ENCODE measurements at places on chromosomes 1 and 21.

- no peak for DNase-seq
Observed at GRCh38 chr1:224640018-224640417, 23.9 kb downstream of the CNIH3 start.

GRCh38 chr1:7755448-7755847, 15.6 kb upstream of the VAMP3 start:
- DNase-seq = no peak

DNA sequence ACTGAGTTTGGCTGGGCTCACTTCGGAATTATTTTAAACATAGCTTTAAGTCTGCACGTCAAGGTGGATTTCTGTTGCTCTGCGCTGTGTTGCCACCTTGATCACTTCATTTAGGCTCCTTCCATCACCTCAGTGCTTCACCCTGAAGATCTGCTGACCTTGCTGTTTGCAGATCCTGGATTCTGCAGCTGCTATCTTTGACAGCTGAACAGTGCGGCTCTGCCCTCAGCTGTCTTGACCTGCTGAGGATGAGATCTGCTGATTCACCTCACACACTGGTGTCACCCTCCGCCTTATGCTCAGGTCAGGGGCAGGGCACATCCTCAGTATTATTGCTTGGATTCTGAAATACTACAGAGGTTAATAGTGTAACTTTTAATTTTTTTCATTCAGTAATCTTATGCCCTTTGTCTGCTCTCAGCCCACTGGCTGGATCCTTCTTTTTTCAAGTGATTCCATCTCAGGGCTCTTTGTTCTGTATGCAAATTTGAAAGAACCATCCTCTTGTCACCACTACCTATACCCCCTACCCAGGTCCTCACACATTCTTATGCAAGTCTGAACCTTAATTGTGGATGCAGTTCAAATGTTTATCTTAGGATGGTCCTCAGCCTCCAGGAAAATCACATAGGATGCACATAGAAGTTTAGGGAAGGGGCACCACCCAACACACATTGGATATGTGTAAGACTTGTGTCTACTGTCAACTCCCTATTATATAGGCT, 364.0 kb downstream of the OLFM3 start:
- no peak for DNase-seq

- DNase-seq = no peak
Observed at GRCh38 chr1:243558576-243558975, 291.5 kb downstream of the AKT3 start.

- DNase-seq = no peak
Observed at GRCh38 chr1:10672343-10673050, 123.9 kb downstream of the CASZ1 start.

DNA sequence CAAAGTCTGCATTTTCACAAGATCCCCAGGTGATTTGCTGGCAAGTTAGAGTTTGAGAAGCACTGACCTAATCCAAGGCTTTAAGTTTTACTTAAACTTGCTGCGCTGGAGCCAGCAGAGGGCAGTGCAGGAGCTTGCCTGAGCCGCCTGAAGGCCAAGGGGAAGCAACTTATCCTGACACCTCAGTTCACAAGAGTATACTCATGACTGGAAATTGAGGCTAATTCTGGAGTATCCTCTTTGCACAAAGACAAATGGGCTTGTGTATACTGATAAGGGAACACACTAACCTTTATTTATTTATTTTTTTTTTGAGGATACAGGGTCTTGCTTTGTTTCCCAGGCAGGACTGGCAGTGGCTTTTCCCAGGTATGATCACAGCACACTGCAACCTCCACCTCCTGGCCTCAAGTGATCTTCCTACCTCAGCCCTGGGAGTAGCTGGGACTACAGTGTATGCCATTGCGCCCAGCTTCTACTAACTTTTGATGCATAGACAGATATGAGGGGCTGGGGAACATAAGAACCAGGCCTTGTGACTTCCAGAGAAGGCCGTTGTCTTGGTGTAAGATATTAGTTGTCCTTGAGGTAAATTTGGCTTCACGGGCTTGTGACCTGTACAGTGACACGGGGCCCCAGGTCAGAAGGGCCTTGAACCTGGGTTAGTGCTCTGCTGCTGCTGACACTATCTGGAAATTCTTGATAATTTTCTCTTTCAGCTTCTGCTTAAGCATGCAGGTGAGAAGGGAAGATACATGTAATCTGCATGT, 29.0 kb upstream of the SLAMF1 start:
- peak; percentile 89 for DNase-seq

- DNase-seq = no peak
Observed at GRCh38 chr21:41611966-41612606, 104.1 kb upstream of the TMPRSS2 start.

DNA sequence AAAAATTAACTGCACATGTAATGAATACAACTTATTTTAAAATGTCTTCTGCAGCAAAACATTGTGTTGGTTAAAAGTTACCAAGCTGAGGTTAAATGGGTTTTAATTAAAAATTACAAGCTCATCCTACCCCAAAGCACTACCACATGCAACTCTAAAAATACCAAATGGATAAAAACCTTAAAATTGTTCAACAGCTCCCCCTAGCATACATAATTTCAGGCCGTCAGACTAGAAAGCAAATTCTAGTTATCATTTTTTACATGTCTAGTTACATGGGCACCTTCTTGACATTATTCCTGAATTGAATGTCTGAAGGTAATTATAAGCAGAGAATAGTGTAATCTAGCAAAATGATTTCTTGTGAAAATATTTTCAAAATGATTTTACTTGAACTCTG, 176.5 kb downstream of the C1orf21 start:
- DNase-seq = peak; percentile 39

DNA sequence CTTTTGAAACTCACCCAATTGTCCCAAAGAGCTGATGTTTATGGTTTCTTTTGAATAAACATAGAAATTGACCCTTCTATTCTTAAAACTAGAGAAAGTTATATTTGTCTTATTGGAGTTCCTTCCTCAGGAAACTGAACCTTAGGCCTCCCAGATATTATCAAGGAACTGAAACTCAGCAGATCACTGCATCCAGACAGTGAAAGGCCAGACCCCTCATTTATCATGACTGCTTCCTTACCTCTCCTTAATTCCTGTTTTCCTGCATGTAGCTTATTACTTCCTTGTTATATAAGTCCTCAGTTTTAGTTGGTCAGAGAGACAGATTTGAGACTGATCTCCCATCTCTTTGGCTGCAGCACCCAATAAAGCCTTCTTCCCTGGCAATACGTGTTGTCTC, 27.5 kb downstream of the SLC22A15 start:
- DNase-seq = no peak

DNA sequence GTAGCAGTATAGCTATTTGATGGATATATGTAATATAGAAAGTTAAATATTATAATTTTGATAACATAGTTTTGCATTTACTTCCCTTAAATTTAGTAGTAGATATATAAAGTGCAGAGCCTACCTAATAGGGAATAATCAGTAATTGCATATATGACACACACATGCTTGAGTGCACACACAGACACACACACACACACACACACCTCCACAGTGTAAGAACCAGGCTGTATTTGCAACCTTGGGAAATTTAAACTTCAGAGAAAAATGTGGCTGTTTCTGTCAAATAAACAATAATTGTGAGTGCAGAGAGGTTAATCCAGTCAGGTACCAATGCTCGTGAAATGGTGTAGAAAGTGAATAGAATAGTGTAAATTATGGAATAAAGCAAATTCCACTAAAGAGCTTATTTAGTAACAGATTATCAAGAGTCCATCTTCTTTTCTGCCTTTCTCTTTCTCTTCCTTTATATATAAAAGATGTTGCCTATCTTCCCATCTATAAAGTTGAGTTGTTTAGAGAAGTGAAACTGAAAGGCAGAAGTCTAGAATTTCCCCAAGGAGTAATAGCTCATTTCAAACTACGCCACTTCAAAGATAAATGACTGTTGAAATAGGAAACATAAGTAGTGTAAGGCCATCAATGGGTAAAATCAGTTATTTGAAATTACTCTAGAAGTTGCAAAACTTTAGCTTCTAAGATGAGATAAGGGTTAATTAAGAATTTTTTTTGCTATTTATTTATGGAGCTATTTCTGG, 273.7 kb downstream of the SRGAP2C start:
- peak; percentile 94 for DNase-seq

DNA sequence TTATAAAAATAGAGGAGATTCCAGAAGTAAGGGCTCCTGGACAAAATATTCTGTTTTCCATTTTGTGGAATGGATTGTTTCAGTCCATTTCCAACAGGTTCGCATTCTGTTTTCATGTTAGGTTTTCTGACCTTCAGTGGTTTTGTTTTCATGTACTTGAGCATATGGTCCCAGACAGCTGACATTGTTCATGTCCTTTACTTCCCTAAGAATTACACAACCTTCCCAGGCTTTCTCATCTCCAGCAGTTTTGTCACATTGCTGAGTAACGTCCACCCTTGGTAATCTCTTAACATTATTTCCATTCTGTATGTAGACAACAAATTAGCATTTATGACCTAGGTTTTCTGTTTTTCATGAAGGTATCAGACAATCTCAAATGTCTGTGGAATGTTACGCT, 21.0 kb upstream of the ERRFI1 start:
- peak; percentile 83 for DNase-seq

Measured in suppressor macrophage treated with lipopolysaccharide for 1 hour (primary cell).